ENCODE measurements at places on chromosomes 12 and 14.

GRCh38 chr12:25959071-25959961 is 834 bp downstream of the RASSF8 start:
- peak; percentile 22 for DNase-seq

GRCh38 chr12:130160711-130161231 is 1.5 kb upstream of the FZD10 start:
- DNase-seq, result no peak

DNA sequence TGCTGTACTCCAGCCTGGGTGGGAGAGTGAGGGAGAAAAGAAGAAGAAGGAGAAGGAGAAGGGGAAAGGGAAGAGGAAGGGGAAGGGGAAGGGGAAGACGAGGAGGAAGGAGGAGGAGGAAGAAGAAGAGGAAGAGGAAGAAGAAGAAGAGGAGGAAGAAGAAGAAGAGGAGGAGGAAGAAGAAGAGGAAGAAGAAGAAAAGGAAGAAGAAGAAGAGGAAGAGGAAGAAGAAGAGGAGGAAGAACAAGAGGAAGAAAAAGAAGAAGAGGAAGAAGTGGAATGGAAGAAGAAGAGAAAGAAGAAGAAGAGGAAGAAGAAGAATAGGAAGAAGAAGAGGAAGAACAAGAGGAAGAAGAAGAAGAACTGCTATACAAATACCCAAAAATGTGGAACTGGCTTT is 507.4 kb upstream of the TMPO start:
- no peak for DNase-seq

DNA sequence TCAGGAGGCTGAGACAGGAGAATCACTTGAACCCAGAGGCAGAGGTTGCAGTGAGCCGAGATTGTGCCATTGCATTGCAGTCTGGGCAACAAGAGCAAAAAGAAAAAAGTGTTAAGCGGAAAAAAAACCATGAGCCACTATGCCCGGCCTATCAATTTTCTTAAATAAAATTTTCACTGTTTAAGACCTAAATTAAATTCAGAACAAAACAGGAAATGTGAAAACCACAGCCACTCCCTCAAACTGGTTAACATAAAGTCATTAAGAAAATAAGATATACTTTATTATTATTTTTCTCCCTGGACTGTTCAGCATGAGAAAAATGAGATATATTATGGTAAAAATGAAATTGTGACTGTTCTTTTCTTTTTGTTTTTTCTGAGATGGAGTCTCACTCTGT is 44.6 kb upstream of the GCH1 start:
- no peak for DNase-seq

GRCh38 chr14:66152302-66152701 is 333.9 kb upstream of the CCDC196 start:
- DNase-seq, result no peak
